ENCODE measurements at places on chromosomes 3 and 15.

- no peak for DNase-seq
Measured at GRCh38 chr15:92143765-92144164, 249.9 kb upstream of the ST8SIA2 start.

DNA sequence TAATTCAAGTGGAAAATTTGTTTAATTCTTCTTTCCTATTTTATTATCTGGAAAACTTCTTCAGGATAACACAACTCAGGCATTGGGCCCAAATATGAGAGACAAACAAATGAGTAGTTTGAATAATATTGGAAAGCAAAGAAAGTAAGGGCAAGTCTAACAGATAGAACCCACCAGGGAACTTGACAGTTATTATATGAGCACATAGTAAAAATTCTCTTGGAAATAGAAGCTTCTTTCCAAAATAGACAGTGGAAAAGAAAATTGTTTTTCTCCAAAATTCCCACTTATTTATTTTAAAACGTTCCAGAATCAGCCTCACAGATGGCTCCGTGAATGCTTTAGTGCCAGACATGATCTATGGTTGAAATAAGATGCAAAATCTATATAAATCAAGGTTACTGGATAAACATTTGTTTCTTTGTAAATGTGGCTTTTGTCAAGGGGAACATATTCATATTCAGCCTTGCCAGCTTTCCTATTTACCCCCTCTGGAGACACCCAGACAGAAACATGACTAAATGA, 23.9 kb downstream of the LDHAL6B start:
- no peak for DNase-seq

- DNase-seq, result no peak
Measured at GRCh38 chr3:196741249-196741889, 1.7 kb downstream of the PAK2 start.

GRCh38 chr3:23941440-23941839, 3.6 kb upstream of the NR1D2 start:
- no peak for DNase-seq

- DNase-seq, result no peak
Measured at GRCh38 chr3:8954938-8955763, 8.1 kb downstream of the RAD18 start.

DNA sequence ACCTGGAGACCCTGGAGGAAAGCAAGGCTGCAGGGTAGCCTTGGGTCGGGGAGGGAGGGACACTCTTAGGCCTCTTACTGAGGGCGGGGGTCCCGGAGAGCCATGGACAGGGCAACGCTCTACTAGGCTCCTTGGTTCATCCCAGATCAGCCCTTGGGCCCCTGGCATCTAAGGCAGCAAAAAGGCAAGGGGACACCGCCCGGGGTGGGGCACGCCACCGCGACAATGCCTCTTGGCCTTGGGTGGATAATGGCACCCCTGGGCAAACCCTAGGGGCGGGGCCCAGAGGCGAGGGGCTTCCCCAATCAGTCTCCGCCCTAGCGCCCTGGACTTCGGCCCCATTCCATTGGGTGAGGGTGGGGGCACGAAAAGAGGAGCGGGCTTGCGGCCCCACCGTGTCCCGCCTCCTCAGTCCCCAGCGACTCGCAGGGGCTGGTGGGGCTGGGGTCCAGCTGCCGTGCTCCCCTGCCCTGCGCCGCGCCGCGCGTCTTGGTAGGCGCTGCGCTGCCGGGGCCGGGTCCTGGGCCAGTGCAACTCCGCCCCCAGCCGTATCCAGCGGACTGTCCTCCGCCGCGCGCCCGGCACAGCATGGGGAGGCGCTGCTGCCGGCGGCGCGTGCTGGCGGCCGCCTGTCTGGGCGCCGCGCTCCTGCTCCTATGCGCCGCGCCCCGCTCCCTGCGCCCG, at the start of gene CHST13:
Gene CHST13, plus strand, starts transcription at position 411 of the 684 bp plus-strand sequence. Its CDS starts 178 bp downstream, at position 589.
- DNase-seq, result no peak

- DNase-seq, result no peak
Measured at GRCh38 chr3:32276279-32276841, 37.9 kb downstream of the CMTM8 start.

- DNase-seq, result no peak
Measured at GRCh38 chr3:25091934-25092333, 336.1 kb upstream of the RARB start.

- DNase-seq, result no peak
Measured at GRCh38 chr3:14422016-14422963, 19.9 kb downstream of the SLC6A6 start.

GRCh38 chr15:63050731-63051155, 8.2 kb downstream of the TPM1 start:
- DNase-seq, result no peak

DNA sequence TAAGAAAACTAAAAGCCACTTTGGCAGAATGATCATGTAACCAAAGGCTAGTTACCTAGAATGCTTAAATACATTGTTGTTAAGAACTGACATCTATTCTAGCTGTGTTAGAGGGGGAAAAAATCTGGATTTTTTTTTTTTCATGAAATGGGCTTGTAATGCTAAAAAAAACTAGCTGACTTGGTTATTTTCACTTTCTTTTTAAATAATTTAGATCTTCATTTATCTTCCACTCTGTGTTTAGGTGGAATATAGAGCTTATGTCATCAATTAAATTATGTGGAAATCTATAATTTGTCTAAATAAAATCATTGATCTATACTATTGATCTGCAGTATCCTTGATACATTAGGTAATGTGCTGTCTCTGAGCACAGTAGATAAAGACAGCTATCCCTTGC, 217.4 kb downstream of the TCF12 start:
- no peak for DNase-seq

DNA sequence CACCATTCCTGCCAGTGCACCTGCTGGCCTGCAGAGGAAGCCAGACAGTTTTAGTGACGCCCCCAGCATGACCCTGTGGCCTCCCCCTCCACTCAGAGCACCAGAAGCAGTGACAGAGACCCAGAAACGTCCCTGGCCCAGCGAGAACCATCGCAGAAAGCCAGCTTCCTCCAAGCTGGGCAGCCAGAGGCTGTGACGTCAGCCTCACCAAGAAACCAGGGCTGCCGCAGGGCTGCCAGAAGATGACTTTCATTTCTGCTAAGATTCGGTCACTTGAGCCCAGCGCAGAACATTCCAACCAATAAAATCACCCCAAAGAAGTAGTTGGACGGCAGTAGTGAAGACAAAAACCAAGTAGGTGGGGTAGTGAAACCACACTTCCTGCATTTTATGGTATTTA, 29.6 kb upstream of the RPL32 start:
- DNase-seq, result no peak
